ENCODE measurements at places on chromosomes 2 and 18.

- DNase-seq = no peak
Measured at GRCh38 chr2:106358521-106358920, 109.7 kb downstream of the RGPD3 start.

- DNase-seq = no peak
Measured at GRCh38 chr2:210299866-210300373, 15.1 kb downstream of the MYL1 start.

DNA sequence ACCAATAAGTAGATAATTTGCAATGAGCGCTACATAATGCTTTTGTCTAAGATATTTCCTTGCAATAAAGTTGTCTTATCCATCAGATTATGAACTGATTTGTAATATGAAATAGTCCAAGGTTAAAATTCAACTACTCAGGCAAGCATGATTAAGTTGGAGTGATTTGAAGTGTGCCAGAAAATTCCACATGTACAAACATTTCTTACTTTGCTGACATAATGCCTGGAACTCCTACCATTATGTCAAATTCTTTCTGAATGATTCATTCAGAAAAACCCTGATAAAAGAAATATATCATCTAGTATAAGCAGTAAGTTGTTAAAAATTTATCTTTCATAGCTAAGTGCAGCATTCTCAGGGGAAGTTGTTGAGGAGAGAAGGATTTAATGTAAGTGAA, 87.3 kb downstream of the CBLN2 start:
- no peak for DNase-seq

DNA sequence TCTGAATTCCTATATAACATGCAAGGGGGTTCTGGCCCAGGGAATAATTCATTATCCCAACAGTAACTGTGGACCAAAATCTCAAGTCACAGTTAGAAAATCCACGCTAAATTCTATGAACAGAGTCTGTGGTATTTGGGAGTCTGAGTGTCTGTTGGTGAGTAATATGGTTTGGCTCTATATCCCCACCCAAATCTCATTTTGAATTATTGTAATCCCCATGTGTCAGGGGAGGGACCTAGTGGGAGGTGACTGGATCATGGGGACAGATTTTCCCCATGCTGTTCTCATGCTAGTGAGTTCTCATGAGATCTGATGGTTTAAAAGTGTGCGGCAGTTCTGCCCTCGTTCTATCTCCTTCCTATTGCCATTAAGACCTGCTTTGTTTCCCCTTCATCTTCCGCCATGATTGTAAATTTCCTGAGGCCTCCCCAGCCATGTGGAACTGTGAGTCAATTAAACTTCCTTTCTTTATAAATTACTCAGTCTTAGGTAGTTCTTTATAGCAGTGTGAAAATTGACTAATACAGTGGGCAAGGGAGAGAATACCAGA, 68.3 kb downstream of the NBAS start:
- no peak for DNase-seq

DNA sequence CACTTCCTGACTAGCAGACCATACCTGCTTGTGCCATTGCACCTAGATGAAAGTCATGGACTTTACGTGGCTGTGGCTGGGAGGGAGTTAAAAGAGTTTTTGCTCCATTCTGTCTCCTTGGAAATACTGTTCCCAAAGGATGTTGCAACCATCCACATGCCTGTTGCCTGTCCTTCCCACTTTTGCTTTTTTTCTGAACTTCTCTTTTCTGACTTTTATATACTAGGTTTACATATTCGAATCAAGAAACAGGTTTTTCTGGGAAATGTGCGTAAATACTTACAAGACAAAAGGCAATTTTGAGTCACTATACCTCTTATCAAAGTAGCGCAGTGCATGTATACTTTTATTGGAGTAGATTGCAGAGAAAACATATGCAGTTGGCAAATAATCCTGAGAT, 244.8 kb downstream of the PRKCE start:
- no peak for DNase-seq

DNA sequence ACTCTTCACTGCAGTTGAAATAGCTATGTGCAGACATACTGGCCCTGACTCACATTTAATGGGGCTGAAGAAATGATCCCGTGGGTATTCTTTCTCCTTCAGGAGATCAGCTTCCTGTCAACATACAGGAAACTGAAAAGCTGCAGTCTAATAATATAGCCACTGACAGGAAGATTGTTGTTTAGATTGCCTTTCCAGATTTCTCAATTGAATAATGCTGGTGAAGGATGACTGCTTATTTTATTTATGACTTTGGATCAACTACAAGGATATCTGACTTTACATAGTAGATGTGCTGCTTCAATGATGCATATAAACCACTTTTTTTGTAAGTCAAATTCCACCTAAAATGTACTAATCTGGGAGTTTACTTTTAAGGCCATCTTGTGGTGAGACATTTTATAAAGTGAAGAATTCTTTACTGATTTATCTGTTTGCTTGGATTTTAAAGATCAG, 93.4 kb upstream of the MAP4K3 start:
- no peak for DNase-seq

GRCh38 chr2:64157792-64158191, 13.6 kb upstream of the PELI1 start:
- no peak for DNase-seq

- DNase-seq = no peak
Measured at GRCh38 chr18:47492691-47493090, 241.2 kb upstream of the SKOR2 start.

DNA sequence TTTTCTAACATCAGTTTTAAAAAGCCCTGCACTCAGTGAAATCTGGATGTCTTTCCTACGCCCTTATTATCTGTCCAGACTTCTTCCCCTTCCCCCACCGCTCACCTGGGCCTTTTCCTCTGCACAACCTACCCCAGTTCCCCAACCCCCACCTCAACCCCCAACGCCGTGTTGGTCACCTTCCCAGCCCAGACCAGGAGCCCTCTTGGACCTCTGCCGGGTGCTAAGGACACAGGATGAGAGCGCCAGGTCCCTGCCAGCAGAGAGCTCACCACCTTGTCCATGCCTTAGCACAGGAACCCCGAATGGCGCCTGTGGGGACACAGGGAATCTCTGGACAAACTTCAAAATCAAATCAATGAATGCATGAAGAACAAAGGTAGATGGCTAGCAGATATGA, 966 bp upstream of the RBM43 start:
- DNase-seq = no peak

DNA sequence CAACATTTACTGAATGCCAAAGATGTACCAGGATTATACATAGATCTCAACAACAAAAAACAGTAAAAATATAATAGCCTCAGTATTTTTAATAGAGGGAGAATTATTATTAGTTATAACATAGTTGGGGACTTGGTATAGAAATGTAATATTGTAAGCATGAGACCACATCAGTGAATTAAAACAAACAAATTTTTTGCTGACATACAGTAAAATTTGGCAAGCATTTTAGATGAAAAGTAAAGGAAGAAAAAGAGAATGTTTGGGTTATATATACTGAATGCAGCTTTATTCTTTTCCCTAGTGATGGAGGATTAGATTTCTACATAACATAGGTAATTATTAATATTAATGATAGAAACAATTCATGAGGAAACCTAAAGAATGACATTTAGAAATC, 10.9 kb downstream of the CPS1 start:
- no peak for DNase-seq

DNA sequence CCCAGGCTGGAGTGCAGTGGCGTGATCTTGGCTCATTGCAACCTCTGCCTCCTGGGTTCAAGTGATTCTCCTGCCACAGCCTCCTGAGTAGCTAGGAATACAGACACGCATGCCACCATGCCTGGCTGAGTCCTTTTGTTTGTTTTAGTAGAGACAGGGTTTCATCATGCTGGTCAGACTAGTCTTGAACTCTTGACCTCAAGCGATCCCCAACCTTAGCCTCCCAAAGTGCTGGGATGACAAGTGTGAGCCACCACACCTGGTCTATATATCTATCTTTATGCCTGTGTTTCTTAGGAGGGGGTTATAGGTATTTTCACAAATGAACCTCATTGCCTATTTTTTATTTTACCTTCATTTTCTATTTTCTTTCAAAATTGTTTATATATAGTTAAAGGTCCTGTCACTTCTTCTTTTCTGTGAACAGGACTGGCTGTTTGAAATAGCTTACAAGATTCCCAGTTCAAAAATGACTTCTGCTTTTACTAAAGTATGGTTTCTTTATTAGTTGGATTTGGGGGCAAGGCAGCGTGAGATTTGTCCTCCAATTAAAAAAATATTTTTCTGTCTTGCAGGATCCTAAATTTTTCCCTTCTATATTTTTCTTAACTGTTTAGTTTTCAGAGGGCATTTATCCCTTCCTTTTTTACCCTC, 16.4 kb upstream of the MARCHF7 start:
- DNase-seq = no peak

DNA sequence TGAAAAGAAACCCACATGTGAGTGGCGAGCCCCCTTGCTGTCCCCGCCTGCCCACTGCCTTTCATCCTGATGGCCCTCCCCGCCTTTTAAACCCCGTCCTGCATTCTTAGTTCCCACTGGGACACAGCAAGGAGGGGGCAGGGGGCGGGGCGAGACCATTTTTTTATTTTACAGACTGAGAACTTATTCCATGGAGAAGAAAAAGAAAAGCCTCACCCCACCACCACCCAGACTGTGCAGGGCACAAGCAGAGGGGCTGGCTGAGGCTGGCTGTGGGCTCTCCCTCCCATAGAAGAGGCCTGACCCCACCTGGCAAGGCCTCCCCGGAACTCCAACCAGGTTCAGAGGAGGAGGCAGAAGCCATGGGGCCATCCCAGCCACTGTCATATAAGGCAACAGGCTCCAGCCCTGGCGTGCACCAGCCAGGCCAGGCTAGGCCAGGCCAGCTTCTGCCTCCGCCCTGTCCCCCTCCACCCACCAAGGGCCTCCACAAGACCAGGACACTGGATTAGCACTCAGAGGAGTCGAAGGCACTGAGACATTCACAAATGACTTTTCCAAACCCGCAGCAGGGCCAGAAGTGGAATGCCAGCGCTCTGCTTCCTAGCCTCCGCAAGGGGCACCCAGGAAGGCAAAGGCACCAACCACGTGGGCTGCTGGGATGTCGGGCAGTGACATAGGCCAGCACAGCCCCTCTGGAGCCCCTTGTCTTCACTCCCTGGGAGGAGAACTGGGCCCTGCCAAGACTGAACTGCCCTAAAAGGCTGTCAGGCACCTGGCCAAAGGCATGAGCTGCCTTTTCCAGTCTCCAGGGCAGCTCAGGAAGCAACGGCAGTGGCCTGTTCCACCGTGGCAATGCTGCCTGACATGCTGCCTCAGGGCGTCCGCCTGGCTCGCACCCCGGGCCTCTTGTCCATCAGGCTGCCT, 37.5 kb upstream of the SEMA4C start:
- DNase-seq = no peak

GRCh38 chr2:201860636-201861066, 54.3 kb downstream of the CDK15 start:
- no peak for DNase-seq

GRCh38 chr2:120149406-120149805, 73.8 kb downstream of the TMEM185B start:
- no peak for DNase-seq

- no peak for DNase-seq
Measured at GRCh38 chr2:171084128-171084527, 76.6 kb downstream of the TLK1 start.

GRCh38 chr2:231280846-231281245, 82.4 kb downstream of the ARMC9 start:
- DNase-seq = no peak

DNA sequence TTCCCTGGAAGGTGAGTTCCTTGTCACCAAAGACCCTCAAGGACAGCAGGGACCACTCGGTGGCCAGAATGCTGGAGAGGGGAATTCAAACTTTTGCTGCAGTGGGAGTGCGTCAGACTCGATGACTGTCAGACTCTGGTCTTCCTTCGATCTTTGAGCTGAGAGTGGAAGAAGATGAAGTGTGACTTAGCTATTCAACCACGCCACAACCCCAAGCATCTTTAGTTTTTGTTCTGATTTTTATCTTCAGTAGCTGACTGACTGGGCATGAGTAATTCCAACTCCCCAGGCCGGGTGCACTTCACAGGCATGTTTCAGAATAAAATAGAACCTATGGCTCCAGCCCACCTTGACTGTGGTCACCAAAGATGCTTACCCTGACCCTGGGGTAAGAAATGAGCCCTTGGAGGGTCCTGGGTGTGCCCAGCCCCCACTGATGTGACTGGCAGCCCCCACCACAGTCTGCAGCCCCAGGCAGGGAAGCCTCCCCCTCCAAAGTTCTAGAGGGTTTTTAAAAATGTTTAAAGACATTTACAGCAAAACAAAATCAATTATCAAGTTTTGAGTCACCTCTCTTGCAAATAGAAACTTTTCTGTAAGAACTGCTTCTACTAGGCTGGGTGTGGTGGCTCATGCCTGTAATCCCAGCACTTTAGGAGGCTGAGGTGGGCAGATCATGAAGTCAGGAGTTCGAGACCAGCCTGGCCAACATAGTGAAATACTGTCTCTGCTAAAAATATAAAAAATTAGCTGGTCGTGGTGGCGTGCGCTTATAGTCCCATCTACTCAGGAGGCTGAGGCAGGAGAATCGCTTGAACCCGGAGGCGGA, 24.9 kb upstream of the YWHAQ start:
- no peak for DNase-seq

DNA sequence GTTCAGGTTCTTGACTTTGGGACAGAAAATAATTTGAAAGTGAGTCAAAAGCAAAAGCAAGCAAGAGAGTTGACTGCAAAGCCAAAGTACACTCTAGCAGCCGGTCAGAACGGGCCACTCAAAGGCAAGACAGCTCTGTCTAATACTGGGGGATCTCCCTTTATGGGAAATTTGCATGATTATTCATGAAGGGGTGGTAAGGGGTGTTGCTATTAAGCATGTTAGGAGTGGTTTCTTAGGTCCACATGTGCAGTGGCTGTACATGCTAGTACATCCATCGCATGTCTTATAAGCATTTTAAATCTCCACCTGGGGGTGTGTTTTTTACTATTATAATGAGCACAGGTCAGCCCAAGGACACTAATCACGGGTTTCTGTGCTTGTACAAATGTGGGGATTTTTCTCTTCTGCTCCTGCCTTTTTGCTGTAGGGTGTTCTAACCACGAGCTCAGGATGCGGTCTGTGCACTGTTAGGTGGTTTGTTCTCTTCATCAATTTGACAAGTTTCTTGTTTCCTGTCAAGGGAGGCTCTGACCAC, 60.2 kb upstream of the SPP2 start:
- DNase-seq = no peak

DNA sequence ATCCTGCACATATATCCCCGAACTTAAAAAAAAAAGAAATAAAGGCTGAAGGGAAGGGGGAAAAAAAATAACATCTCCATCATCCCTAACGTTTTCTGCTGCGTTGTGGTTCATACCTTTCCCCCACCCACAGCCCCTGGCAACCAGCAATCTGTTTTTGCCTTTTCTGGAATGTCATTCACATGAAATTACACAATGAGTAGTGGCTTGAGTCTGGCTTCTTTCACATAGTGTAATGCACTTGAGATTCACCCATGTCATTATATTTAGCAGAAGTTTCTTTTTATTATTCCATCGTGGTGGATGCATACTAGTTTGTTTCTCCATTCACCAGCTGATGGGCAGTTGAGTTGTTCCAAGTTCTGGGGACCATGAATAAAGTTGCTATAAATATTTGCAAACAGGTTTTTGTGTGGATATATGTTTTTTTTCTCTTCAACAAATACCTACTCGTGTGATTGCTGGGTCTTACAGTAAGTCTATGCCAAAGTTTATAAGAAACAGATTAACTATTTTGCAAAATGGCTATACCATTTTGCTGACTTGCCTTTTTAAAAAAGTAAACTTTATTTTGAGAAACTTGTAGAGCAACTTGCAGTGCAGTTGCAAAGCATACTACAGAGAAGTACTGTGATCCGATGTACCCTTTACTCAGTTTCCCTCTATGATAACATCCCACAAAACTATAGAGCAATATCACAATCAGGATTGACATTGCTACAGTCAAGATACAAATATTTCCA, 322.5 kb downstream of the LPIN1 start:
- DNase-seq = no peak
